ENCODE measurements at places on chromosomes 2 and 18. TPM values are rescaled to one million over a fixed set of nuclear protein-coding genes. Genes with fewer than 3 reads are reported as not detected.
A peak's percentile ranks its signal among the peaks of the same experiment; 100 is the strongest.

Gene CXCR2
- 1.2 TPM for total RNA-seq

Gene COL6A3
- total RNA-seq, result 138 TPM

Gene PIEZO2
- 6.1 TPM for total RNA-seq

Gene ZNF804A
- 3.7 TPM for total RNA-seq

DNA sequence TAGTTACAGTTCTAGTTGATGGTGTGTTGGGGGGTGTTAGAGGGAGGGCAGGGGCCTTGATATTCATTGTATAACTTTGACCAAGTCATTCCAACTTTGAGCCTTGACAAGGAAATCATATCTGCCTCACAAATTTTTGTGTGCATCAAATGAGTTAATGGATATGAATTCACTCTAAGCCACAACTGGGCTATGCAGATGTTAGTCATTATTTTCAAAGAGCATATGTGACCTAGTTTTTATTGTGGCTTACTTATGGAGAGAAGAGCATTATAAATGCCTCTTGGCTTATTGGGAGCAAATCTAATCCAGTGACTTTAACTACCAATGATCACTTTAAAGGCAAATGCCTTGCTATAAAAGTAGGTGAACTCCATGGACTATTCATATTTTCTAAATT lies 250.2 kb downstream of the LPIN1 start:
- no peaks in the 10 kb centered on the region for H3K4me1 ChIP-seq
- H3K36me3 ChIP-seq, result no peaks in the 10 kb centered on the region
- no peaks in the 10 kb centered on the region for H3K27me3 ChIP-seq
- no peak overlapping the region for H3K27ac ChIP-seq
- no peak for DNase-seq

Gene SIX3
- not detected for total RNA-seq

DNA sequence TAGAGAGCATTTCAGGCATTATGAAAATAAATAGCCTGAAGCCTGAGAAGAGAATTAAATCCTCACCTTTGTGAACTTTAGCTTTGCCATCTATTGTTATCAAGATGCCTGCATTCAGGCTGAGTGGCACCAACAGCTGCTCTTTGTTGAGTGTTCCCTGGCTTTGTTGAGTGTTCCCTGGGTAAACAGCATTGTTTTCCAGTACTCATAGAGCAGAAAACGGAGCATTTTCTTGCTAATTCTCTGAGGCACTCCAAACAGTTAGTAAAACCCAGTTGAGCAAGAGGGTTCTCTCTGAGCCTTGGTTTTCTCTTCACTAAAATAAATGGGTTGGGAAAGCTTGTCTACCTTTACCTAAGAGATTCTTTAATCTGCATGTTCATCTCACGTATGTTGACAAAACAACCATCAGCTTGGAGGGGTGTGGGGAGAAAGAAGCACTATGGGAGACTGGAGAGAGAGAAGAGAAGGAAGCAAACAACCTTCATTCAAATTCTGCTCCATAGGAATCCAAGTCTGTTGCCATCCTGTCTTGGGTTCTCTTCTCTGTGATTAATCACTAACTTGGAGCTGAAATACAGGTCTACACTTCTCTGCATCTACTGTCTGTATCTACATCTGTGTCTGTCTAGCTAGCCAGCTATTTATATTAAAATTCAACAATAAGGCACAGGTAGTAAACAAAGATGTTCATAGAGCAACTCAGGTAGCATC lies 567.0 kb upstream of the SOX11 start:
- no peaks in the 10 kb centered on the region for H3K27me3 ChIP-seq
- no peak overlapping the region for H3K27ac ChIP-seq
- H3K4me1 ChIP-seq, result no peaks in the 10 kb centered on the region
- no peaks in the 10 kb centered on the region for H3K36me3 ChIP-seq
- no peak overlapping the region for H3K4me3 ChIP-seq
- DNase-seq, result no peak

- H3K4me1 ChIP-seq, result peaks cover 22% of the 10 kb centered on the region
- no peaks in the 10 kb centered on the region for H3K36me3 ChIP-seq
- DNase-seq, result peak; percentile 17
These were observed 34.6 kb upstream of the IL1B start for GRCh38 chr2:112870841-112871835.

DNA sequence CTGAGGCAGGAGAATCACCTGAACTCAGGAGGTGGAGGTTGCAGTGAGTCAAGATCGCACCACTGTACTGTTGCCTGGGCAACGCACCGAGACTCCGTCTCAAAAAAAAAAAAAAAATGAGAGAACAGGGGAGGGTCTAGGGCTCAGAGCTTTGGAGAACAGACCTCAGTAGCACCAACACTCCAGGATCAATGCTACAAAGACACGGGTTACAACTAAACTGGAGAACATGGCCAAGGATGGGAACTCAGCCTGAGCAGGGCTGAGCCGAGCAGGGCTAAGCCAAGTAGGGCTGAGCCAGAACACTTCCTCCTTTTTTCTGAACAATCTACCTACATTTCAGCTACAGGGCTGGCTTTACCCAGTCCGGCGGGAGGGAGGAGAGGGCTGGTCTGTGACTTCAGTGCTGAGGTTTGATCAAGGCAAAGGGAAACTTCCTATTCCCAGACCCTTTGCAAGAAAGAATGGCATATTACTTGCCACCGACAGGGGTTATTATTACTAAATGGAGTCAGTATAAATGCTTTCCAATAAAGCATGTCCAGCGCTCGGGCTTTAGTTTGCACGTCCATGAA lies 2.9 kb upstream of the CASP8 start:
- H3K4me3 ChIP-seq, result peak overlapping the region; percentile 66
- DNase-seq, result peak; percentile 43
- H3K36me3 ChIP-seq, result no peaks in the 10 kb centered on the region
- peak overlapping the region; percentile 82 for H3K27ac ChIP-seq
- H3K4me1 ChIP-seq, result peaks cover 39% of the 10 kb centered on the region

DNA sequence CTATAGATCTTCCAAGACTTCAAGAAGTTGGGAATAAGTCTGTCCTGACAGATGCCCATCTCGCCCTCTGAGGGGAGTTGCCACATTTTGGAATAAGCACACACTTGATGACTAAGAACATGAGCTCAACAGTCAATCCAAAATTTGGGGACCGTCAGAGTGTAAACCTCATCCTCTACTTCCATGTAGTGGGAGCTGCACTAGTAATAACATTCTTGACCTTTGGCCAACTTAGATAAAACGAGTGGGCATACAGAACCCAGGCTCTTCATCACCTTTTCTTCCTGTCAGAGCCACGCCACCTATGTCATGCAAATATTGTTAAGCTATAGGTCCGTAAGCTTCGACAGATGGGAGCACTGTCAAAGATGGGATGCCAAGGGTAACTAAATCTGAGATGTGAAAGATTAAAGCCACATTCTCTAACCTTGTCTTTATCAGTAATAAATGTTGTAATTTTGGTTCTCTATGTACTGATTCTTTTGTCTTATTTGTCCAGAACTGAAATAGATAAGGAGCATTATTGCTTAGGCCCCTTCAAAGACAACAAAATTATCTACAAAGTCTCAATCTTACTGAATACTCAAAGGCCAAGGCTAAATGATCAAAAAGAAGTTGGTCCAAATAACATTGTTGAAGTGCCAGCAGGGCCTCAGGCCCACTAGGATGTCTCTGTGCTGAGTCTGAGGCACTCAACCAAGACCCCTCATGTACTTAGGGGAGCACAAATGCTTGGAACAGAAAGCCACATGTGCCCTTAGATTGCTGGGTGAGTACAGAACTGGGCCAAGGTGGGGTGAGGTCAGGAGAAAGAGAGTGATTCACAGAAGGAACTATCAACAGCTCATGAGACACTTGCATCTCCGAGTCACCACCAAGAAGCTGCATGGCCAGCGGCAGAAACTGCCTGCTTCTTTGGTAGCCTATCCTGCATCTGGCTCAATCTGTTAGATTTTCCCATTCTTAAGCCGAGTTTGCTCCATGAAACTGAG lies 15.0 kb downstream of the CDH2 start:
- no peak overlapping the region for H3K4me3 ChIP-seq
- no peak overlapping the region for H3K27ac ChIP-seq
- peaks cover 6% of the 10 kb centered on the region for H3K4me1 ChIP-seq
- H3K27me3 ChIP-seq, result no peaks in the 10 kb centered on the region
- no peak for DNase-seq

DNA sequence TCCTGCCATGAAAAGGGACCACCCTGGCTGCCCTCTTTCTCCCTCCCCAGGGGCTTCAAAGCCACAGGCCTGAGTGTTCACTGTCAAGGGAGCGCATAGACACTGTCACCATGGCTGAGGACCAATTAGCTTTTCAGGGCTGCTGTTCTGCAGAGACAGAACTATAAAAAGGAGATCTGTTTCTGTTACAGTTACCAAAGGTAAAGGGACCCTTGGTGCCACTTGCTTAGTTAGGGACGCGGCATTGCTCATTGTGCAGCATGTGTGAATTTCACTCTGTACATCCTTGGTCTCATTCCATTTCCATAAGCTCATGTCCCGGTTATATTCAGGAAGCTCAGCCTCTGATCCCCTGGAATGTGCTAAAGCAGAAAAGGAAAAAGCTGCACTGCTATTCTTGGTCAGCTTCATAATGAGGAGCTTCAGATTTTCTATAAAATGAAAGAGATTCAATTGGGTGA lies 55.5 kb upstream of the RNF152 start:
- DNase-seq, result no peak
- no peak overlapping the region for H3K4me3 ChIP-seq
- H3K36me3 ChIP-seq, result no peaks in the 10 kb centered on the region
- H3K4me1 ChIP-seq, result peaks cover 14% of the 10 kb centered on the region
- H3K27me3 ChIP-seq, result no peaks in the 10 kb centered on the region
